MG63 (cell line): ENCODE measurements at places on chromosomes 2 and 18.

GRCh38 chr2:147161746-147162145 is 683.1 kb upstream of the ACVR2A start:
- DNase-seq: no peak

- no peak for DNase-seq
These were observed 140.6 kb downstream of the CCDC148 start for GRCh38 chr2:158315803-158316414.

GRCh38 chr2:236338495-236339184 is 74.4 kb upstream of the ASB18 start:
- DNase-seq: no peak

GRCh38 chr2:130820279-130820861 is 16.3 kb upstream of the ARHGEF4 start:
- no peak for DNase-seq

- DNase-seq: no peak
These were observed 405.8 kb upstream of the SLC39A10 start for GRCh38 chr2:195251214-195251613.

DNA sequence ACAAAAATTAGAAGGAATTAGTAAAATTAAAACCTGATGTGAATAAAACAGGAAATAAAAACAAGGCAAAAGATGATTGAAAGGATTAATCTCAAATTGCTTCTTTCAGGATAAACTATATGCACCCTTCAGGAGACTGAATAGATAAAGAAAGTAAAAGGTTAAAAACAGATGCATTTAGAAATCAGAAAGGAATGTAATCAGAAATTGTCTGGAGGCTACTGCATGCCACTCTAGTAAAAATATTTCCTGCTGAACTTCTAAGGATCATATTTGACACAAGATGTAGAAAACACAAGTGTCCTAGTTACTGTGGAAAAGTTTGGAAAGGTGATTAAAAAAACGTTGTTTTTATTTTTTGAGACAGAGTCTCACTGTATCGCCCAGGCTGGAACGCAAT is 16.2 kb downstream of the CHCHD5 start:
- no peak for DNase-seq

- peak; percentile 69 for DNase-seq
These were observed 1.9 kb upstream of the SH3BP4 start for GRCh38 chr2:234949762-234950434.

GRCh38 chr2:61021228-61021660 is 3.2 kb upstream of the PUS10 start:
- no peak for DNase-seq

DNA sequence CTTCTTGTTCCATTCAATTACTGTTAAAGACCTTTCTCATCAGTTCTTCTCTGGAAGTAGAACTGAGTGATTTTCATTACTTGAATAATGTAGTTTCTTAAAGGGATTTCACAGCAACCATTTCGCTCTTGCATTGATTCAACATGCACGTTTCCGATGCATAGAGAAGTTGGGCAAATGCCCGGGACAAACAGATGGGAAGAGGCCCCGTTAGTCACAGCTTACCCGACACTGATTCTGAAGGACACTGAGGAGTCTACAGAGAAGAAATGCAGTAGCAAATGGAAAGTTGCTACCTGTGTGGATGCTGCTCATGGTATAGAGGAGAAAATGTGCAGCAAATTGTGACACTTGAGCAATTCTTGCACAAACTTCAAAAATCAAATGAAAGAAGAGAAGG is 32.3 kb upstream of the GCG start:
- DNase-seq: no peak

DNA sequence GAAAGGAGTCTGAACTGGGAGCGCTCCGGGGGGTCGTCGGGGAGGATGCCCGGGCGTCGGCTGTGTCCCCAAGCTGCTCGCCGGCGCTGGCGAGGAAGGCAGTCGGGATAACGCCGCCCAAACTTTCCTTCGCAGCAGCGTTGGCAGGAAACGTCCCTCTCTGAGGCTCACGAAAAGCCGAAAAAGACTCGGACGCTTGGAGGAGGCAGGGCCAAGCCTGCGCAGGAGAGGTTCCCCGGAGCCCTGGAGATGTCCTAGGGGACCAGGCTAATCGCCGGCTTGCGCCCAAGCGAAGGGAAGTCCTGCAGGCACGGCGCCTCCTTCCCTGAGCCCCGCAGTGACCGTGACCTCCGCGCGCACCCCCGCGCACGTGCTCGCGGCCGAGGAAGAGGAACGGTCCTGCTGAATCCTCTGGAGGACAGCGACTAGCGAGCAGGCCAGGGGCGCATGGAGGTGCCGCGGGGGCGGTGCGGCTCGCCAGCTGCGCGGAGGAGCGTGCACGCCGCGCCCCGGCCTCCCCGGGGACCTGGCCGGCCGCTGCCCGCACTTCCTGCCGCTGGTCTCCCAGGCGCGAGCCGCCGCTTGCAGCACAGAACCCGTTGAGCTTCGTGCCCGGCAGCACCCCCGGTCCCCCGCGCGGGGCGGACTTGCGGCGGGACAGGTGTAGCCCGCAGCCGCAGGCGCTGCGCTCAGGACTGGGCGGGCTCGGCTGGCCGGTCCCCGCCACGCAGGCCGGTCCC is at the start of gene SH3RF3:
TSS of gene SH3RF3 (plus strand) at position 590 of the 740 bp plus-strand sequence.
- DNase-seq: peak; percentile 49
